ENCODE measurements at places on chromosomes 7 and 10.

- DNase-seq = no peak
Measured at GRCh38 chr7:4132221-4132620, 549.9 kb upstream of the FOXK1 start.

GRCh38 chr10:63901881-63902280, 380.7 kb downstream of the REEP3 start:
- no peak for DNase-seq

- no peak for DNase-seq
Measured at GRCh38 chr7:113083816-113084495, 2.7 kb downstream of the GPR85 start.

DNA sequence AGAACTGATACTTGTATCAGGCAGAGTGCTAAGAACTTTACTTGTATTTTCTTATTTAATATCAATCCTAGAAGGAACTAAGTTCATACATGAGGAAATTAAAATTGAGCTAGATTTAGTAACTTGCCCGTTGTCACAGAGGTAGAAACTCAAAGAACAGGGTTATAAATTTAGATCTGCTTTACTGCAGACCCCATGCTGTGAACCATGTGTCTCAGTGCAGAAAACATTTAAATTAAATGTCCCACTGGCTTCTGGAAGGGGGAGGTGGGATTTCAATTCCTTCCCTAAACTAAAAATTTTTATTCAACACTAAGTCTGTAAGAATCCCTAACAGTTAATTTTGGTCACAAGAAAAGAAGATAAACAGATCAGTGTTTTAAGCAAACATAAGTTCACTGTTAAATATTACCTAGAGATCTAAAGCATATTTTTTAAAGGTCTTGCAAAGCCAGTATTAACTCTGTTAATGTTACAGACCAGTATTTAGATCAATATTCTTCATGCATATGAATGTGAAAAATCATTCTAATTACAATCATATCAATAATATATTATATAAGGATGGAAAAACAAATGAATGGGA, 23.1 kb downstream of the WASL start:
- no peak for DNase-seq
